ENCODE measurements at places on chromosomes 6 and 20. TPM values are rescaled to one million over a fixed set of nuclear protein-coding genes. Genes with fewer than 3 reads are reported as not detected.

Gene HDDC2
- 73.8 TPM for total RNA-seq

Gene SRSF12
- total RNA-seq: 0.25 TPM

Gene HRH3
- not detected for total RNA-seq

Gene ADGRG6
- 30.4 TPM for total RNA-seq

DNA sequence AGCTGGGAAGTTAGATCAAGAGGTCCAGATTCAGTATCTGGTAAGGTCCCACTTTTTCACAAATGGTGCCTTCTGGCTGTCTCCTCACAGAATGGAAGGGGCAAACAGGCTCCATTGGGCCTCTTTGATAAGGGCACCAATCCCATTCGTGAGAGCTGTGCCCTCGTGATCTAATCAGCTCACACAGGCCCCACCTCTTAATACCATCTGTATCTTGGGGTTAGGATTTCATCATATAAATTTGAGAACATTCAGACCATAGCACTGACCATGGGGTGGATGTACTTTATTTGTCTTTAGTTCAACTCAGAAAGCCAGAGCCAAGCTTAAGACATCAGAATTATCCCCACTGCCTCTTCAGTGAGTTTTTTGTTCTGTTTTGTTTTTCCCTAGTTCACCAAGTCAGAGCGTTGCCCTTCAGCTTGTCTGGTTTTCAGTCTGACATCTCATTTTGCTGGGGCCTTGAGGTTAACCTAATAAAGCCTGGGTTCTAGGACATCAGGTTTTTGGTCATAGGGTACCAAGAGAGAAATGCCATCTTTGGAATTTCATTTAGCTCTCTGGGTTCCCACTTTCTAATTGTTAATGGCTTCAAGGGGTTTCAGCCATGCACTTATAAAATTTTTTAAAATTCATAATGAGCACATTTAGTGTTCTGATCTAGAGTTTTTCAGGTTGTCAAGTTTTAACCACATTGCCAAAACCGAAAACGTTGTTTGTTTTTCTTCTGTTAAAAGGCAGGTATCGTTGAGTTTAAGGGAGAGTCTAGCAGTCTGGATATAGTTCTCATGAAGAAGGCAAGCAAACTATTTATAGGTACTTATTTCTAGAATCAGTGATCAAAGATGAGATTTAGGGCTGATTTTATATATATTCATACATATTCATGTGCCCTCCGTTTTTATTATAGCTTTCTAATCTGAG, 19.0 kb downstream of the SENP6 start:
- no peak for DNase-seq

- DNase-seq: no peak
Observed at GRCh38 chr6:45645302-45645701, 267.6 kb upstream of the SUPT3H start.

DNA sequence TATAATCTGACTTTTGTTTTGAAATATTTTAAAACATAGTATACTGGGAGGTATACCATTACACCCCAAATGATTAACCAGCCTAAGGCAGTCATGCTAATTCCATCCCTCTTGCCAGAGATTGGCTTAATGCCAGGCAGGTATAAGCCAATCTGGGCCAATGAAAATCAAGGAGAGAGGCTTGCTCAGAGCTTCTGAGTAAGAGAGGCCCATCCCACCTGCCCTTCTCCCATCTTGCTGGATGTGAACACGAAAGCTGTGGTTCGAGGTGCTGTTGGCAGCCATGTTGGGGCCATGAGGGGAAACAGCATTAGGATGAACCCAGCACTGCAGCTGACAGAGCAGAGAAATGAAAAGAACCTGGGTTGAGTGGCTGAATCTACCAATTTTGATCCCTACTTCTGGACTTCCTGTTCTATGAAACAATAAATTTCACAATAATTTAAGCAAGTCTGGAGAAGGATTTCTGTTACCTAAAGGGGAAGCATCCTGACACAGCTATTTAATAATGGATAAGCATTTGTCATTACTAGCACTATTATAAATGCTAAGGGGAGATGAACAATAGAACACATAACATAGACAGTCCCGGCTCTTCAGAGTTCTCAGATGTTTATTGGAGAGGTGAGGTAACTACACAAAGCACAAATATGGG, 152.3 kb downstream of the CDC5L start:
- DNase-seq: no peak

DNA sequence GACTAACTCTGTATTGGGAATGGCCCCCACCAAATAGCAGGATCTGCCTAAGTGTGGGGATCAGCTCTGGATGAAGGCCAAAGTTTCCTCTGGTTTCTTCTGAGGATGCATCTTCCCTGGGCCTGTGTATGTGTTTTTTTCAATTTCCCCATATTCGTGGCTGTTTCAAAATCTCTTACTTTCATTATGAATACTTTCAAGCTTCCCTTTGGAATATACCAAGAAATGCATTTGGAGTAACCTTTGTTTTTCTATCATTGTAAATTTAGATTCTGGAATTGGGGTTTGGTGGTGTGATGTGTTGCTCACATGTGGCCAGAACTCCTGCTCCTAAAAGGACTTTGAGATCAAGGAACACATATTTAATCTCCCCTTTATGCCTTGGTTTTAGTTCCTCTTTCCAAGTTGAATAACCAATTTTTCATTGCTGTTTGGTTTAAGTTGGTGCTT, 8.4 kb downstream of the ENTPD6 start:
- no peak for DNase-seq

DNA sequence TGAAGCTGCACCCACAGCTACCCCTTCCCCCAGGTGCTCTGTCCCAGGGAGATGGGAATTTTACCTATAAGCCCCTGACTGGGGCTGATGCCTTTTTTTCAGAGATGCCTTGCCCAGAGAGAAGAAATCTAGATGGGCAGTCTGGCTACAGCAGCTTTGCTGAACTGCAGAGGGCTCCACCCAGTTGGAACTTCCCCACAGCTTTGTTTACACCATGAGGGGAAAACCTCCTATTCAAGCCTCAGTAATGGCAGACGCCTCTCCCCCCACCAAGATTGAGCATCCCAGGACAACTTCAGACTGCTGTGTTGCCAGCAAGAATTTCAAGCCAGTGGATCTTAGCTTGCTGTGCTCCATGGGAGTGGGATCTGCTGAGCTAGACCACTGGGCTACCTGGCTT, 122.6 kb upstream of the MOCS1 start:
- no peak for DNase-seq

GRCh38 chr6:169780571-169781091, 29.2 kb downstream of the ERMARD start:
- DNase-seq: no peak

DNA sequence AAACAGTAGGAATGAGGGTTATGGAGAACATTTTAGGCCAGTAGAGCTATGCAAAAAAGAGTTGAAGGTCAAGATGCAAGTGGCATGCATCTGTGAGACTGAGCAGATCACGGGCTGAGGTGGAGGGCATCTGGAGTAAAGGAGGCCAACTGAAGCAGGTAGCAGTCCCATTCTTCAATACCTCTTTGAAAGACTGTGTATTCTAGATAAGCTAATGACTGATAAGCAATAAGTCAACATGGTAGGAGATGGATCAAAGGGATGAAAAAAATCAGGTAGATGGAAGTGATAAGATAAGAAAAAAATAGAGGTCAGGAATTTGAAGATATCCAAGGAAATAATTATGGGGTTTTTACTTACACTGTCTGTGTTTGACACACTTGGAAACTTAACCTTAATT, 55.6 kb downstream of the ARMC2 start:
- DNase-seq: no peak

GRCh38 chr6:37486121-37486839, 13.4 kb downstream of the CCDC167 start:
- DNase-seq: no peak

DNA sequence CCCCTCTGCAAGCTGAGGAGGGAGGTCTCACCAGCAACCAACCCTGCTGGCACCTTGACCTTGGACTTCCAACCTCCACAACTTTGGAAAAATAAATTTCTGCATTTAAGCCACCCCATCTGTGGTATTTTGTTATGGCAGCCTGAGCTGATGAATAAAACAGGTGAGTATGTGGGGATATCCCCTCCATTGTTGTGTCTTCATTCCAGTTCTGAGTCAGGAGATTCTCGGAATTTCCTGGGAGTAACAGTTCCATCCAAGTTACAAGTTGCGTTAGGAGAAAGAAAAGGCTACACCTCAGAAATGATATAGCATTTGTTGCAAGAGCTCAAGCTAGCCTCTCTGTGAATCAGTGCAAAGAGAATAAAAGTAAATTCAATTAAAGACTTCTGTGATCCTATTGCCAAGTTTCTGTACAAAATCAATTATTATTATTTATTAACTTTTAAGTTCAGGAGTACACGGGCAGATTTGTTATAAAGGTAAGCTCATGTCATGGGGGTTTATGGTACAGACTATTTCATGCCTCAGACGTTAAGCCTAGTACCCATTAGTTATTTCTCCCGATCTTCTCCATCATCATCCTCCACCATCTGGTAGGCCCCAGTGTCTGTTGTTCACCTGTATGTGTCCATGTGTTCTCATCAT, 153.0 kb downstream of the NKAIN2 start:
- no peak for DNase-seq

DNA sequence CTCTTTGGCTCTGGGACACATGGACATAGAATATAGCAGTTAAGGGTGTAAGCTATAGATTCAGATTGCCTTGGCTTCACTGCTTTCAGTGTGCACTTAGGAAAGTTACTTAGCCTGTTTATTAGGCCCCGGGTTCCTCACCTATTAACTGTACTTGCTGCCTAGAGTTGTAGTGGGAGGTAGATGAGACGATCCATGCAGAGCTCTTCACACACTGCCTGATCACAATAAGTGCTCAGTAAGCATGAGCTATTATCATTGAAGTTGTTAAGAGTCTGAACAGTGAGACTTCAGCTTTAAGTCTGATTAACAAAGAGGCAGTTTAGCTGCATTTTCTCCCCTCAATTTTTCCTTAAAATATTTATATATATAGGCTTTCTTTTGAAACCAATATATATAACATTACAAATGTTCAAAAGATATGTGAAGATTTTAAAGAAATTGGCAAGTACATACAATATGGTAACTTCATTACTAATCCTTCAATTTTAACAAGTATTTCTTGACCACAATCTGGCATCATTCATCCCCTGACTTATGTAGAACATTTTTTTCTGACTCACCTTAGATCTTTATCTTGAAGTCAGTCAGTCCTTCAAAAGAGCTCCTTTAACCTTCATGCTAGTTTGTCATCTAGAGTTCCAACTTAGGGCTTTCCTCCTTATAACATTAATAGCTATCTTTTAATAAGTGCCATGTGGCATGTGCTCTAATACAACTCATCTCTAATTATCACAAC, 20.5 kb upstream of the SUPT3H start:
- no peak for DNase-seq

DNA sequence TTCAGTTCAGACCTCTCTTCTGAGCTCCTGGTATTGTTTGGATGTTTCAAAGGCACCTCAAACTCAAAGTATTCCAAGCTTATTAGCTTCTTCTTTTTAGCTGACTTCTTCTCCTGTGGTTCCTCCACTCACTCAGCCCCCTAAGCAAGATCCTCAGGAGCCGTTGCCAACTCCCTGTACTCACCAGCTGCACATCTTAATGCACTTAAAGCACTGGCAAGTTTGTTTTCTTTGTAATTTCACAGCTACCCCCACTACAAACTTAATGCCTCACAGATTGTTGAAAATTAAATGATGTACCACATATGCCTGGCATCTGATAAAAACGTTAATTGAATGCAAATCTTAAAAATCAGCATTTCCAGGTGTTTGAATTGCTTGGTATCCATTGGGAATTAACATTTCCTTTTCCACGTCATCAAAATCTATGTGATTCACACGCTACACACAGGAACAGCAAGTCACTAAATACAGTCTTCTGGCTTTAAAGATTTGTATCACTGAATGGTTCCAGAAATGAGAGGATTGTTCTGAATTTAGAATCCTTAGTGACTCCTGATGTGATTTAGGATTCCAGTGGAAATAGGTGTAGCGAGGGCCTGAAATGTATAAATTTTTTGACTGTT, 24.5 kb downstream of the CALHM6 start:
- no peak for DNase-seq

DNA sequence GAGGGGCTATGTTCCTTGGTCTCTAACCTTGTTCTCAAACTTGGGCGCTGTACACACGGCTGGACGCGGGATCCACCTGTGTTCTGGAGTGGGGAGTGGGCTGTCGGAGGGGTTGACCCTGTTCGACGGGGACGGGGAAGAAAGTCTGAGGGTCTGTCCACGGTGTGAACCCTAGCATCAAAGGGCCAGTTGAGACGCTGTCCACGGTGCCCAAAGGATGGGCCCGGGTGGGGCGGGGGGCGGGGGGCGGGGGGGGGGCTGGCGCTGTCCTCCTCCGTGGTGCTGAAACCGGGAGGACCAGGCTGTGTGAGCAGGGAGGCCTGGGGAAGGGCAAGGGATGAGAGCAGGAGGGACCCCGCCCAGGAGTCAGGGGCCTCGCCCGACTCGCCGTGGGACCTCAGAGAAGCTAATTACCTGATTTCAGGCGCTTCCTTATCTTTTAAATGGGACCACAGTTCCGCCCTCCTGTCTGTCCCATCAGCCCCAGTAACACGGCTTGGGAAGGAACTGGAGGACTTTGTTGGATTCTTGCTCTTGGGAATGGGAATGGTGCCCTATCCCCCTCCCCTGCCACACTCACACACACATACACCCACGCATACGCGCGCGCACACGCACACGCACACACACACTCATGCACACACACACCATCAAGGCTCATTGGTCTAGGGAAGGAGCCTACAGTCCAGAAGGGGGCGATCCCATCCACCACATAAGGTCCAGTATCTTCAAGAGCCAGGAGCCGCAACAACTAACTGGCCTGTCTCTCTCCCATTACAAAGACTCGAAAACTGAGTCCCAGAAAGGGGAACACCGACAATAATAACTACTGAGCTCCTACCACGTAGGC, 1.0 kb upstream of the VSTM2L start:
- no peak for DNase-seq

All from omental fat pad (tissue), 4 donors.